ENCODE measurements at places on chromosomes 7 and 10.

DNA sequence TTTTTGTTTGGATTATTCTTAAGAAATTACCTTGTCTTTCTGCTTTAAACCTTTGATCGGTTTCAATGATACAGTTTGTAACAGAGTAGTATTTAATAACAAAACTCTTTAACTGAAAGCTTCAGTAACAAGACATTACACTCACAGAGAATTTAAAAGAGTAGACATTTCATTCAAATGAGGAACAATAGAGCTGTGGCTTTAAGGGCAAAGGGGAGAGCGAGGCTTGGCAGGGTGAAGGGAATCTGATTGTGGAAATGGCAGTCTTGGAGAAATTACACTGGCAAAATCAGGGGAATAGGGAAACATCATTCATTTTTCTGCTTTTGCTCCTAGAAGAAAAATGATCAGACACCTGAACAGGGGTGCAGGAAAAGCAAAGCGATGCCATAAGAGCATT, 5.1 kb upstream of the HIPK2 start:
- no peak for DNase-seq

DNA sequence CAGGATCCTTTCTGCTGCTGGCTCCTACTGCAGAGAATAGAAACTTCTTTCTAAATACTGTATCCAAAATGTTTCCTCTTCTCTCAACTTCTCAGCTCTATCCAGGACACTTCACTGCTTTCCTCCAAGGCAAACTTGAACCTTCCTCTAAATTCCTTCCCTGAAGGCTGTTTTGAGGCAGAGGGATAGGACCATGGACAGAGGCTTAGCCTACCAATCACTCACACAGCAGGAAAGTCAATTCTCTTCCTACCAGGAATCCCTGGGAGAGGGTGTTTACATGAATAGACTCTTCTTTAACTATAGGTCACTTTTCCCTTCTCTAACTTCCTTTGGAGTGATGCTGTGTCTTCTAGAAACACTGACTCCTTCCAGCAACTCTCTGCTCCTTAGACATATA, 115.6 kb upstream of the MKLN1 start:
- no peak for DNase-seq

DNA sequence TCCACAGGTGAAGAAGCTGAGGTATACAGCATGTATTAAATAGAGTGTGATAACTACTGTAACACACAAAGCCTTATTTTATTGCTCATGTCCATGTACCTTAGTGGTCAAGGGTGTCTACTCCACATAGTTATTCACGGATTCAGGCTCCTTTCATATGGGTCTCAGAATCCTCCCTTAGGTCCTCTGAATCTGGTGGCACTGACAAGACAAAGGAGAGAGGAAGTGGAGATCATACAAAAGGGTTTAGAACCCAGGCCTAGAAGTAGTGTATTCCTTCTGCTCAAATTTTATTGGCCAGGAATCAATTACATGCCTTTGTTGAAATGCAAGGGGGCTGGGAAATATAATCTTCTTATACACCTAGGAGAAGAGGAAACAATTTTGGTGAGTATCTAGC, 164.6 kb downstream of the PTEN start:
- DNase-seq: no peak

DNA sequence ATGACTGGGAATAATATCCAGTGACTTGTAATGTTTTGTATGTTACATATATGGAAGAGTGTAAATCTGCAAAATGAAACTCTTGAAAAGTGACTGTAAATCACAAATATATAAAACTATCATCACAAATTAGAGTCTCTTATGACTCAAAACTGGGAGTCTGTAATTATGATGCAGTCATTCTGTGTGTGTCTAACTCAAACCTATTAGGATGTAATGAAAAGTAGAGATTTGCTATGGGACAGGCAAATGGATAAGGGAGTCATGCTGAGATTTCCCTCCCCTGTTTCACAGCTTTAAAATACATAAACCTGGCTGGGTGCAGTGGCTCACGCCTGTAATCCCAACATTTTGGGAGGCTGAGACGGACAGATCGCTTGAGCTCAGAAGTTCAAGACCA, 8.6 kb upstream of the HKDC1 start:
- DNase-seq: no peak

- no peak for DNase-seq
These were observed 71.9 kb upstream of the OIT3 start for GRCh38 chr10:72821606-72822005.

GRCh38 chr10:77837925-77838595, 88.5 kb downstream of the DLG5 start:
- no peak for DNase-seq

- DNase-seq: no peak
These were observed 50.4 kb downstream of the ADD3 start for GRCh38 chr10:110058212-110058611.

- no peak for DNase-seq
These were observed 326.3 kb upstream of the BMPER start for GRCh38 chr7:33578881-33579672.

- no peak for DNase-seq
These were observed 166.7 kb downstream of the PRKAG2 start for GRCh38 chr7:151710121-151710640.

DNA sequence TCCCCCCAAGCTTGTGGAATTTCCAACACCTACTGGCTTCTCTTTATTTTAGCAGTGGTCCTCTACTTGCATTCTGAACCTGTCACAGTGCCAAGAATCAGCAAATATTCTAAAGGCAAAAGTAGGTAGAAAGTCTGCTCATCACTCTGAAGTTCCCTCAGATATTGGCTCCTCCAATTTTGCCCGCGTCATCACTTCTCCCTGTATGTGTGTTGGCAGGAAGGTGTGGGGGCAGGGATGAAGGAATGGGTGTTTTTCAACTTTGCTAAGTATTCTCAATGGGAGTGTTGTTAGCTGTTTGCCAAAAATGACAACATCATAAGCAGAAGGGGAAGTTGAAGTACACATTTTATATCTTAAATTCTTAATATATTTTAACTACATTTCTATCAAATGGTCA, 226.2 kb downstream of the POLR1F start:
- DNase-seq: no peak

DNA sequence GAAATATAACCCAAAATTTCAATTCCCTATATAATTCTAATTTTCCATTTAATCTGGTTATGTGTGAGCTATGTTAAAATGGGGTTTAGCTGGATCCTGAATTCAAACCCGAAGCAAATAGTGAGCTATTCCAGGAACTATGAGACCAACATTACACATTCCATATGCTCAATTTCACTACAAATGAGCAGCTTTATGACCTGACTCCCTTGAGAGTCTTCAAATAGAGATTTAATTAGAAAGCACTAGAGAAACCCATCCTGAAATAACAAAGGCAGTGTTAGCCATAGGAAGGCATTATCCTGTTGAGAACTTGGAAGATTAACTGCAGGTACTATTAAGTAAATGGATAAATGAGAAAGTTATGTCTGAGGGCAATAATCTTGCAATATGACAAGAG, 890.0 kb downstream of the GRM8 start:
- DNase-seq: no peak

- no peak for DNase-seq
These were observed 164.0 kb upstream of the GLI3 start for GRCh38 chr7:42400961-42401360.

DNA sequence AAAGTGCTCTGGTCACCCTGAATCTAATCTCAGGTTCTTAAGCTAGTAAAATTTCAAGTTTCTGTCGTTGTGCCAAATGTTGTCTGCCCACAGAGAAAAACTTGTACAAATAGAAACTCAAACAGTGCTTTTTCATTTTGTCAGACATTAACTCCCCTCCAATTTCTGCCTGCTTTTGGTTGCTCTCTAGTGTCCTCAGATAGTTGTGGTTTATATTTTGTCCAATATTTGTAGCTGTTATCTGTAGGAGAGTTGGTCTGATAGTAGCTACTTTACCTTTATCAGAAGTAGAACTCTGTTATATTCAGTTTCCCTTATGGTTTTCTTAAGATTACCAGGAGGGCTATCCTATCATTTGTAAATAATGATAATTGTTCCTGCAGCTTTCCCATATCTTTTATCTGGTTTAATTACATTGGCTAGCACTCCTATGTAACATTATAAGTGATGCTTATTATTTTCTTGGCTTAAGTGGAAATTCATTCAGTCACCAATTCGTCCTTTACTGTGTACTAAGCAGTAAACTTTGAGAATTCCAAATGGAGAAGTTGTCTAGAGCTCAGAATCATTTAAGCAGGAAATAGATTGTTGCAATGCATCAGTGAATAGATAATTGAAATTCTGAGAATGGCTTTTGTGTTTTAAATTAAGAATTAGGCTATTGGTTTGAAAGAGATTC, 91.0 kb downstream of the ANKIB1 start:
- no peak for DNase-seq

GRCh38 chr10:8379906-8380832, 325.7 kb downstream of the GATA3 start:
- no peak for DNase-seq

- DNase-seq: no peak
These were observed 652.8 kb upstream of the CELF2 start for GRCh38 chr10:10364902-10365301.

- DNase-seq: no peak
These were observed 20.0 kb downstream of the KCNK18 start for GRCh38 chr10:117217196-117217761.

- no peak for DNase-seq
These were observed 270.7 kb downstream of the PRPF18 start for GRCh38 chr10:13857451-13857850.

GRCh38 chr10:22461891-22462290, 116.6 kb downstream of the SPAG6 start:
- DNase-seq: no peak

- DNase-seq: no peak
These were observed 42.5 kb downstream of the TACR2 start for GRCh38 chr10:69374242-69374641.

GRCh38 chr7:100561491-100562194, 12.1 kb downstream of the SAP25 start:
- DNase-seq: no peak

GRCh38 chr10:71748671-71749191, 24.6 kb downstream of the VSIR start:
- peak; percentile 42 for DNase-seq

DNA sequence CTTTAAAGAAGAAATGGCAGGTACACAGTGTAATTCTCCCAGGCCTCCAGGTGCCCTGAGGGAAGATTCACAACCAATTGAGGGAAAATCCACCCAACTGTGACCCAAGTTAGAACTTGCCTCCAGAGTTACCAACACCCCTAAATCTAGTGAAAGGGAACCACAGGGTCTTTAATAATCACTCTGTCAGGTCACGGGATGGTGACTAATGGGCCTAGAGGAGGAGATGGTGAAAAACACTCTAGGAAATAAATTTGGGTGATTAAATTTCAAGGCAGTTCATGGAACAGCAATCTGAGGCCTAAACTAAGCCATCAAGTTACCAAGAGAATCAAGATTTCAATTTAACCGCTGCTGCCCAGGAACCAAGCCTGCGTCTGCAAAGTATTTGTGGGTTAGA, 26.7 kb upstream of the SLF2 start:
- DNase-seq: no peak

DNA sequence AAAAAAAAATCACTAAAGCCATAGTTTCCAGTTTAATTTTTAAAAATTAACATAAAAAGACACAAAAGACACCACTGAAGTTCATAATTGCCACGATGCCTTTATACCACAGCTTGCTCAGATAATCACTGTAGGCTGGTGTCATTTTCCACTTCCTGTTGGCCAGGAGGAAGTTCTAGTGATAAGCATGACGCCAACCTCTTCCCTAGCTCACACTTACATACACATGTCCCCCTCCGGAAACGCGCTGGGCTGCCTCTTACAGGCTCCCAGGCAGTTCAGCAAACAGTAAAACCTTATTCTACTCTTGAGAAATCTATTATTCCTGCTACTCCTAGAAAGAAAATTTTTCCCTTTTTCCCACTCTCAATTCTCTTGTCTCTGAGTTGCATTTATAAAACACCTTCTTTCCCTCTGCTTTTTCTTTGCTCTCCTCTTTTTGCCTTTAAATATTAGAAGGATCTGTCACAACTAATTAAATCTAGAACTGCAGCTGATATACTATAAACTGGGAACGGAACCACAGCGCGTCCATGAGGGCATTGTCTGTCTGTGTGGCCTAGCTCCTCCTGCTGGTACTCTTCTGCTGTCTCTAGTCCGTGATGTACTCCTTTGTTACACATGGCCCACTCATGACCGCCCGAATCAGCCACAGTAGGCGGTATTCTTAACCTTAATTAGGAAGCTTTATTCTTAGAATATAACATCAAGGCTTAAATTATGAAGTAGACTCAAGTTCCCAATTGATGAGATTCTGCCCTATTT, 664.9 kb downstream of the CNTNAP2 start:
- no peak for DNase-seq

DNA sequence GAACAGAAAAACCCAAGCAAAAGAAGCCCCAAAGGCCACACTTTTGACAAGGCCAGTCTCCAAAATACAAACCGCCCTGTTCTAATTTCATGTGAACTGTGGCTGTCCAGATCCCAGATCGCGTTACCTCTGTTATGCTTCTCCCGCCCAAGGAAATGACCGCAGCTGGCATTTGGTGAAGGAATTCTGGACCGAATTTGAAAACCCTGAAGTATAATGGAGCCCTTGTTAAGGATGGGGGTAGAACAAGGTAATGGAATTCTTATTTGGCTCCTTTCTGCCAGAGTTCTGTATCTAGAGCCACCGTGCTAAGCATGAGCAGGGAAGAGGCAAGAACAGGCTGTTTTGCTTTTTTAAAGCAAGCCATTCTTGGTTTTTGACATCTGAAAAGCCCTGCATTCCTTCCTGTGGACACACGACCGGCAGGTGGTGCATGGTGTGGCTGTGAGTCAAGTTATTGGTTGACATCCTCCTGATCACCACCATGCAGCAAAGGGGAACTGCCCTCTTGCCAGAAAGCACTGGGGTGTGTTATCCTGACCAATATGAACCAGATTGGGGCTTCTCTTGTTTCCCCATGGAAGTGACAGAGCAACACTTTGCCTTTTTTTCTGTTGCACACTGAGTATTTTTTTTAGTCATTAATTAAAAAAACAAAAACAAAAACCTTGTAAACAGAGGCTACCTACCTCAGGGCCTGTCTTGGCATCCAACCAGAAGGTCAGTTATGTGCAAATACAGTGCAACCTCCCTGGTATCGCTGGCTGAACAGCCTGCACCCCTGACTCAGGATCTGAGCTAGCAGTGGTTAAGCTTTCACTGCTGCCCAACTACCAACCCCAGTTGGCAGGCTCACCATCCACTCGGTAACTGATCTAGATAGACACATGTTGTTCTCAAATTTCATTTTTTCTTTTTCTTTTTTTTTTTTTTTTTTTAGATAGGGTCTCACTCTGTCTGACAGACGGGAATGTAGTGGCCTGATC, 14.2 kb downstream of the UCMA start:
- DNase-seq: no peak

DNA sequence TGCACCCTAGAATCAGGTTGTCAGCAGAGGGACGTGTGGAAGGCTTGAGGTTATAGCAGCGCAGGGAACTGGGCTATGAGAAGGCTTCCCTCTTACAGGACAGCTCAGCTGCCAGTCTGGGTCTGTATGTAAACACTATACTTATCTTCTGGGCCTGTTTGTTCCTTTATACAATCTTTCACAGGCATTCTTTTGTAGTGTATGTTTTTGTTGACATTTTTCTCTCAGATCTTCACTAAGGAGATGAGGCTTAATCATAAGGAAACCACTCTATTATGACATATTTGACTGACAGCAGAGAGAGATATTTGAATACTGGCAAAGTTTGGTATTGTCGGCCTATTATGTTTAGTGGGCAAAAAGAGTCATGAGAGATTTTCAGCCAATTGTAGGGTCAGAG, 929 bp downstream of the GBF1 start:
- DNase-seq: no peak

Data from activated CD8-positive, alpha-beta memory T cell treated with anti-CD3 and anti-CD28 coated beads for 1 hour (primary cell).